Panc1 (cell line): ENCODE measurements at places on chromosomes 13 and 19. TPM values are rescaled to one million over a fixed set of nuclear protein-coding genes. Genes with fewer than 3 reads are reported as not detected.

CD79A gene
- total RNA-seq = 0.59 TPM

GRCh38 chr13:24106429-24106828, 54.1 kb upstream of the SPATA13 start:
- DNase-seq = no peak

C19orf67 gene
- total RNA-seq = 0.28 TPM

GRCh38 chr19:55641426-55642152, 787 bp downstream of the ZNF580 start:
- DNase-seq = no peak
